ENCODE measurements at places on chromosomes 1 and 21. TPM values are rescaled to one million over a fixed set of nuclear protein-coding genes. Genes with fewer than 3 reads are reported as not detected.

EDARADD gene
- total RNA-seq: 54.8 TPM

DNA sequence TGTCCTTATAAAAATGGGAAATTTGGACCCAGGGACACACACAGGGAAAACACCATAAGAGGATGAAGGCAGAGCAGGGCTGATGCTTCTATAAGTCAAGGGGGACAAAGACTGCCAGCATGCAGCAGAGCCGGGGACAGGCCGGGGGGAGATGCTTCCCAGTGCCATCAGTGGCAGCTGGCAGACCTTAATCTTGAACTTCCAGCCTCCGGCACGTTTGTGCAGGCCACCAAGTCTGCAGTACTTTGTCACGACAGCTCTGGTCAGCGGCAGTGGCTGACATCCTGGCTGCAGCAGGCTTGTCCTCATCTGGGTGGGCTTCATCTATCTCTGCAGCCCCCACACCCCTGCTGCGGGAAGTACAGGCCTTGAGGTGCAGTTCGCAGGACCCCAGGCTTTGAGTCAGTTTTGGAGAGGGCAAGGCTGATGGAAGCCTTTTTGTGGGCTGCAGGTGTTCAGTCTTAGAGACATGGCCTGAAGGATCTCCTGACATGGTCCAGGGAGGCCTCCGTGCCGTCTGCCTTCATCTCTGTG, 186.0 kb downstream of the DYRK1A start:
- peaks cover 1% of the 10 kb centered on the region for H3K4me1 ChIP-seq
- no peaks in the 10 kb centered on the region for H3K27me3 ChIP-seq
- H3K4me3 ChIP-seq: no peak overlapping the region
- DNase-seq: no peak
- no peaks in the 10 kb centered on the region for H3K36me3 ChIP-seq

- peaks cover 43% of the 10 kb centered on the region for H3K4me1 ChIP-seq
- H3K27ac ChIP-seq: no peak overlapping the region
- H3K4me3 ChIP-seq: no peak overlapping the region
- H3K27me3 ChIP-seq: no peaks in the 10 kb centered on the region
- DNase-seq: no peak
Observed at GRCh38 chr21:42223826-42224575, 5.1 kb downstream of the ABCG1 start.

GRCh38 chr1:201461645-201462441, 7.1 kb downstream of the PHLDA3 start:
- peaks cover 12% of the 10 kb centered on the region for H3K36me3 ChIP-seq
- H3K4me1 ChIP-seq: peaks cover 4% of the 10 kb centered on the region
- H3K27ac ChIP-seq: no peak overlapping the region
- H3K4me3 ChIP-seq: no peak overlapping the region
- no peak for DNase-seq

GRCh38 chr21:45892156-45892915, 89.2 kb upstream of the COL6A1 start:
- H3K4me3 ChIP-seq: no peak overlapping the region
- DNase-seq: peak; percentile 15
- H3K27ac ChIP-seq: no peak overlapping the region
- peaks cover 22% of the 10 kb centered on the region for H3K27me3 ChIP-seq

- H3K36me3 ChIP-seq: no peaks in the 10 kb centered on the region
- no peak overlapping the region for H3K4me3 ChIP-seq
- no peaks in the 10 kb centered on the region for H3K4me1 ChIP-seq
- no peak for DNase-seq
- H3K27ac ChIP-seq: no peak overlapping the region
Observed at GRCh38 chr1:181551249-181551648, 67.9 kb downstream of the CACNA1E start.

- no peak overlapping the region for H3K4me3 ChIP-seq
- no peaks in the 10 kb centered on the region for H3K36me3 ChIP-seq
- no peak overlapping the region for H3K27ac ChIP-seq
Observed at GRCh38 chr21:40047211-40047610, 180.0 kb downstream of the PCP4 start.

- H3K27ac ChIP-seq: no peak overlapping the region
- H3K27me3 ChIP-seq: no peaks in the 10 kb centered on the region
- no peak overlapping the region for H3K4me3 ChIP-seq
- no peaks in the 10 kb centered on the region for H3K4me1 ChIP-seq
- H3K36me3 ChIP-seq: no peaks in the 10 kb centered on the region
Observed at GRCh38 chr1:65478379-65479026, 58.0 kb downstream of the LEPR start.

- no peak overlapping the region for H3K27ac ChIP-seq
- no peak overlapping the region for H3K4me3 ChIP-seq
- H3K4me1 ChIP-seq: no peaks in the 10 kb centered on the region
- H3K27me3 ChIP-seq: peaks cover 14% of the 10 kb centered on the region
- no peaks in the 10 kb centered on the region for H3K36me3 ChIP-seq
Observed at GRCh38 chr1:214155987-214156625, 124.9 kb upstream of the SMYD2 start.

All from activated T-helper 2 cell treated with anti-CD3 and anti-CD28 coated beads, Interferon-gamma antibody, Interleukin-2, Interleukin-4, amounts not matched to agents 10 μg/mL and 5 μg/mL and 100 μg/mL, durations not matched to agents 14 hours and 24 hours and 36 hours (primary cell).